ENCODE measurements at places on chromosomes 16 and 17.

GRCh38 chr16:64489449-64489848 is 632.4 kb downstream of the CDH11 start:
- no peak for DNase-seq

DNA sequence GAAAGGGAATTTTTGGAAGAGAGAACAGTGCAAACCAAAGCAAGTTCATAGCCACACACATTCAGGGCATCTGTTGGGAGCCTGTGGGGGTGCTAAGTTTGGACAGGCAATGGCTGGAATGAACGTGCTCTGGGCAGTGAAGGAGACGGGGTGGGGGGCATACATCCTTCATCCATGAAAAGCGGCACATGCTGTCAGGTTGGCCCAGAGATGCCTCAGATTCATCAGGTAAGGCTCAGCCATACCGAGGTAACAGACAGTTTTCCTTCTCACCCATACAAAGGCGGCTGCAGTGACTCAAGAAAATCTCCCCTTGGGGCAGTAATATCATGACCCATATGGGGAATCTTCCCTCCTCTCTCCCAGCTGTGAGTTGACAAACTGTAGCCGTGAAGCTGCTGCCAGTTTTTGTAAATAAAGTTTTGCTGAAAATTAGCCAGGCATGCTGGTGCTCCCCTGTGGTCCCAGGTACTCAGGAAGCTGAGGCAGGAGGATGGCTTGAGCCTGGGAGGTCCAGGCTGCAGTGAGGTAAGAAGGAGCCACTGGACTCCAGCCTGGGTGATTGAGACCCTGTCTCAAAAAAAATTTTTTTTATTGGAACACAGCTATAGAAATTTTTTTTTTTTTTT is 9.2 kb upstream of the UBALD2 start:
- DNase-seq = no peak

DNA sequence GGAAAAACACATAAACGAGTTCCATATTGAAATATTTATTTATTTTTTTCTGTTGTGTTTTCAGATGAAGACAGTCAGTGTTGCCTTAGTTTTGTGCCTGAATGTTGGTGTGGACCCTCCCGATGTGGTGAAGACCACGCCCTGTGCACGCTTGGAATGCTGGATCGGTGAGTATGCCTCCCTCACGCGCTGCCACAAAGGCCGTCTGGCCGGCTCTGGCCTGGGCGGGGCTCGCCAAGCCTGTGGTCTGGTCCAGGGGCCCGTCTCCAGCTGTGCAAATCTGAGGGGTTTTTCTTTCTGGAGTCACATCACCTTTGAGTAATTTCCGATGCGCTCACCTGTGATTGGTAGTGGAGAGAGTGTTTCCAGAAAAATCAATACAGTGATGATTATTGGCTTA is 81.0 kb downstream of the RPTOR start:
- no peak for DNase-seq

DNA sequence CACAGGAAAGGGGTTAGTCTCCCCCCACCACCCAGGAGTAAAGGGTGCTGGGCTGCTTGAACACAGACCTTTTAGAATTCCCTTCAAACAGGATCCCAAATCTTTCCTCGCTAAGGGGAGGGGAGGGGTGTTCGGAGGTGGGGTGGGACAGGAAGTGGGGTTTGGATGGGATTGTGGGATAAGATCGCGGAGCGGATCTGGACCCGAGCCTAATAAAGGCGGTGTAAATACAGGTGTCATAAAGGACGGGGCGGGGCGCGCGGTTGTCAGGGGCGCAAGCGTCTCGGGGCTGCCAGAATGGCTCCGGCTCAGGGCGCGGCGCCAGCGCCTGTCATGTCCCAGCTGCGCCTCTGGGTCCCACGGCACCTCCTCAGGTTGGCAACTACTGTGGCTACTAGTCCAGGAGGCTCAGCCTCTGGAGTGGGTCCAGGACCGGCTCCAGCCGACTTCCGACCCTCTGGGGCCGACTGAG is 59.8 kb upstream of the FBXO47 start:
- DNase-seq = no peak

Measured in stimulated activated CD4-positive, alpha-beta T cell treated with anti-CD3 and anti-CD28 coated beads, Interleukin-12 subunit alpha, Interleukin-12 subunit beta, amount 100 ng/mL, for 24 hours (primary cell).